Body of pancreas (tissue), 4 donors: ENCODE measurements at places on chromosomes 1 and 21. TPM values are rescaled to one million over a fixed set of nuclear protein-coding genes. Genes with fewer than 3 reads are reported as not detected.

Gene RNF186
- total RNA-seq, result 9.2 TPM

GRCh38 chr21:45713613-45714012 lies 70.1 kb downstream of the PCBP3 start:
- no peak overlapping the region for H3K27ac ChIP-seq
- no peaks in the 10 kb centered on the region for H3K27me3 ChIP-seq
- no peaks in the 10 kb centered on the region for H3K4me1 ChIP-seq
- H3K4me3 ChIP-seq, result no peak overlapping the region

Gene RAP1GAP
- total RNA-seq, result 46.5 TPM

DNA sequence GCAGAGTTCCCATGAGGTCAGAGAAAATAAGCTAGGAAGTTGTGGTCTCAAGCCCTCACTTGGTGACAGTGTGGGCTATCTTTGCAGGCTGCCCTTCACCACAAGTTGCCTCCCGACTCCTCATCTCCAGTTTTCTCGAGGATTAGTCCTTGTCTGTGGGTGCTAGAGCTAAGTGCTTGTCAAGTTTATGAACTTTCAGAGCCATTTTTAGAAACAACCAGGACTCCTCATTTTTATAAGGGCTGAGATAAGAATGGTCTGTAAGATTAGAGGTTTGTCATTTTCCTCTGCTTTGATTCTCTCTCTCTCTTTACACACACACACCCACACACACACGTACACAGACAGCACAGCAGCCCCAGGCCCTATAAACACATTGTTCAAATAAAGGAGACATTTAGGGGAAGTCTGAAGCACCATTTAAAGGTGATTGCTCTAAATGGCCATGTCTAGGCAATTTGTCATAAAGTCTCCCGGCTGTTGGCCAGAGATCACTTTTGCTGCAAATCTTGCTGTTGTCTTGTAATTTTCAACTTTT lies 127.2 kb downstream of the LACTBL1 start:
- peaks cover 14% of the 10 kb centered on the region for H3K4me1 ChIP-seq
- no peak overlapping the region for H3K4me3 ChIP-seq
- no peaks in the 10 kb centered on the region for H3K27me3 ChIP-seq
- no peaks in the 10 kb centered on the region for H3K36me3 ChIP-seq
- no peak for DNase-seq
- no peak overlapping the region for H3K27ac ChIP-seq

DNA sequence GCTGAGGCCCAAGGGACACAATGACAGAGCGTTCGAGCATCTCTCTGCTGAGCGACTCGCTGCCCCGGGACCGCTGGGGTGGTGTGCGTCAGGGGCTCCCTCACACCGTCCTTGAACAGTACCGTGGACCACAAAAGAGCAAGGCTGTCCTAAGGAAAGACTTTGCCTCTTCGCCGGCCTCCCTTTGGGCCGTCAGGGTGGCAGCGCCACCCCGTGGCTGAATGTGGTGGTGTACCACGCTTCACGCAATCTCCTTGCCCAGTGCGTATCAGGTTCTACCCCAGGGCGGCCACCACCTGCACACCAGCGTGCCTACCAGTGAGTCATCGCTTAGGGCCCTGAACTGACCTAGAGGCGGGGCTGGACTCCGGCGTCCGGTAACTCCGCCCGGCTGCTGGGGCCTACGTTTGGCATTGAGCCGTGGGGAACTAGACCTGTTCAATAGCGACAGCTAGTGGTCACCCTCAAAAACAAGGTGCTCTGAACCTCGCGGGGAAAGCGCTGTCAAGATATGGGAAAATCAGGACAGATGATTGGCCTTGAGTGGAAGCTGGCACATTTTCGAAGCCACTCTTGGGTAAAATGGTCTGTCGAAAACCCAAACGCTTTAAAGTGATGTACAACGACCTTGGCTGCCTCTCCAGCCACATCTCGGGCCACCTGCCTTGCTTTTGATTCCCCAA lies 8.1 kb upstream of the TRAF3IP3 start:
- peaks cover 20% of the 10 kb centered on the region for H3K4me1 ChIP-seq
- no peaks in the 10 kb centered on the region for H3K36me3 ChIP-seq

- no peaks in the 10 kb centered on the region for H3K27me3 ChIP-seq
- H3K4me3 ChIP-seq, result no peak overlapping the region
- DNase-seq, result no peak
- no peaks in the 10 kb centered on the region for H3K36me3 ChIP-seq
Observed at GRCh38 chr1:223199094-223199647, 56.1 kb upstream of the TLR5 start.

Gene DPYD
- total RNA-seq, result 17.1 TPM
